ENCODE measurements at places on chromosomes 5 and 9.
A peak's percentile ranks its signal among the peaks of the same experiment; 100 is the strongest.

DNA sequence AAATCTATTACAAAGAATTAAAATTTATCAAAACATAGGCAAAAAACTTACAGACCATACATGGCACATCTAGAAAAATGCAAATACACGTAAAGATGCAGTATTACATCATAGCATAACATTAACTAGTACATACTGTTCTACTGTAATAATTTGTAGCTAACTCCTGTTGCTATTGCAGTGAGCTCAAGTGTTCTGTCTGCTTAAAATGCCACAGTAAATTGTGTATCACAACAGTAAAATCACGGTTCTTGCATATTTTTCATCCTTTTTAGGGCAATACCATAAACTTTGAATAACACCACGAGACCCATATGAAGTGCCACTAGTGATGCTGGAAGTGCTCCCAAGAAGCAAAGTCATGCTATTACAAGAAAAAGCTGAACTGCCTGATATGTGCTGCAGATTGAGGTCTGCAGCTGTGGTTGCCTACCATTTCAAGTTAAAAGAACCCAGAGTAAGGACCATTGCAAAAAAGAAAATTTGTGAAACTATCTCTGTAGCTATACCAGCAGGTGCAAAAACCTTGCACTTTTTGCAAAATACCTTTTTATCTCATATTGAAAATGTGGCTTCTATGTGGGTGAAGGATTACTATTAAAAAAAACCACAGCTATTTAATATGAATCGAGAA, 14.2 kb downstream of the HOMER1 start:
- H3K27ac ChIP-seq: no peak overlapping the region
- peaks cover 6% of the 10 kb centered on the region for H3K4me1 ChIP-seq
- H3K4me3 ChIP-seq: no peak overlapping the region
- no peaks in the 10 kb centered on the region for H3K27me3 ChIP-seq
- DNase-seq: no peak

DNA sequence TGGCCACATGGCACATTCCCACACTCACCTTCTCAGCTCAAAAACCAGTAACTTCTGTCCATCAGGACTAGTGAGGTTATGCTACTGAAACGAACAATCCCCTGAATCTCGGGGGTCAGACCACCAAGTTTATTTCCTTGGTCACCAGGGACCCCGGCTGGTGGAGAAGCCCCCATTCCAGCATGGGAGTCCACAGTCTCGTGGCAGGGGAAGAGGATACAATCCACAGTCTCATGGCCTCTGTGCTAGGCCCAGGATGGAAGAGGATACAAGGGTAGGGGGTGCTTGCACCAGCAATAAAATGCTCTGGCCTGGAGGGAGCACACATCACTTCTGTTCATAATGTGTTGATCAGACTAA, 7.4 kb upstream of the CARD19 start:
- H3K27me3 ChIP-seq: no peaks in the 10 kb centered on the region
- peaks cover 10% of the 10 kb centered on the region for H3K4me1 ChIP-seq
- peak; percentile 2 for DNase-seq
- H3K4me3 ChIP-seq: no peak overlapping the region
- no peaks in the 10 kb centered on the region for H3K36me3 ChIP-seq

DNA sequence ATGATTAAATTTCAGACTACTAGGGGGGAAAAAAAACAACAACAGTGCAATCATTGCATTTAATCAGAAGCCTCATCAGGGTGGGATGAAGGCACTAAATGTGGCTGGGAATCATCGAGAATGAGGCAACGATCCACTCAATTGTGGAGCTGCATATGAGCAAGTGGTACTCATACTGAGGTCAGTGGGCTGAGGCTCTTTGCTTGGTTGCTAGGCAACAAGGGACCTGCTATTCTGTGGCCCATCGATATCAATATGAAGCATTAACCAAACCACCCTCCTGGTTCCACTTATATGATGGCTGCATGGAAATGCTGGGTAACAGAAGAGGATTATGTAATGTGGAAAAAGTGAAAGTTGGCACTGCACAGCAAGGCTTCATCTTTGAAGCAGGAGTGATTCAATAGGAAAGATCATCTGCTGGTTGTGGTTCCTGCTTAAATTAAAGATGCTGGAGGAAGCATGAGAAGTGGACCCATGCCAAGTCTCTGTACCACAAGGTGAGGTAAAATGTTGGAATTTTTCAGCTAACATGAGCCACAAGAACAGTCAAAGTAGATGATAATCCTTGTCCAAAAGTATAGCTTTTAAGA, 159.8 kb upstream of the HMHB1 start:
- H3K27me3 ChIP-seq: no peaks in the 10 kb centered on the region
- H3K4me3 ChIP-seq: no peak overlapping the region
- H3K36me3 ChIP-seq: no peaks in the 10 kb centered on the region
- DNase-seq: no peak

- H3K4me3 ChIP-seq: no peak overlapping the region
- H3K4me1 ChIP-seq: no peaks in the 10 kb centered on the region
- H3K27ac ChIP-seq: no peak overlapping the region
- DNase-seq: no peak
Observed at GRCh38 chr9:91777292-91777830, 172.7 kb downstream of the ROR2 start.

GRCh38 chr5:114387433-114387832, 25.6 kb downstream of the KCNN2 start:
- DNase-seq: no peak
- H3K4me1 ChIP-seq: no peaks in the 10 kb centered on the region
- H3K27me3 ChIP-seq: no peaks in the 10 kb centered on the region
- no peak overlapping the region for H3K27ac ChIP-seq
- no peaks in the 10 kb centered on the region for H3K36me3 ChIP-seq

GRCh38 chr9:98897745-98898144, 46.0 kb upstream of the COL15A1 start:
- no peak overlapping the region for H3K27ac ChIP-seq
- DNase-seq: no peak
- H3K4me3 ChIP-seq: no peak overlapping the region
- no peaks in the 10 kb centered on the region for H3K27me3 ChIP-seq

GRCh38 chr9:135960411-135961276, 529 bp downstream of the UBAC1 start:
- DNase-seq: peak; percentile 28
- H3K27ac ChIP-seq: peak overlapping the region; percentile 56
- no peaks in the 10 kb centered on the region for H3K27me3 ChIP-seq
- peak overlapping the region; percentile 84 for H3K4me3 ChIP-seq
- peaks cover 11% of the 10 kb centered on the region for H3K4me1 ChIP-seq

DNA sequence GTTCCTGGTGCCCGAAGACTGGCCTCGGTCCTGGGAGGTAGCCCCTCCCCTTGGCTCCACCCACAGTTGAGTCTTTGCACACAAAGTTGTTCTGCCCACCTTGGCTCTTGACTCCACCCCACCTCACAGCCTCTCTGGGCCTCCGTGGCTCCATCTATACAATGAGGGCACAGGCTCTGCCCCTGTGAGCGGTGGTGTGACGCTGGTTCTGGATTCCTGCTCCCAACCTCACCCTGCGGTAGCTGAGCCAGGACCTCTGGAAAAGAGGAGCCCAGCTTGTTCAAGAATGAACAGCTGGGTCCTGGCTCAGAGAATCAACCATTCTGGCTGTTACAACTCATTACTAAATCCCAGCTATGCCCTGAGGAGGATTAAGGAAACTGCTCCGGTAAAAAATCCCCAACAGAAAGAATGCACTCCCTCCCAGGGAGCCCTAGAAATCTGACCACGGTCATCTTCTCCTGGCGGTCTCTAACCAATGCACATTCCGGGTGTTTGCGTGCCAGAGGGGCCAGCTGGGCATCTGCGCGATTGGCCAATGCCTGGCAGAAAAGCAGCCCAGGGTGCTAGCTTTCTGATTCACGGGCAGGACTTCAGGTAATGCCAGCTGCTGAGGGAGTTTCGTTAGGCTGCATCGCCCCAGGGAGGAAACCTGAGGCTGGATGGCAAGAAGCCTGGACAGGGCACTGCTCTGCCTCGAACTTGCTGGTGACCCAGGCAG, 9.9 kb upstream of the GRHPR start:
- no peak overlapping the region for H3K27ac ChIP-seq
- H3K27me3 ChIP-seq: no peaks in the 10 kb centered on the region
- peaks cover 5% of the 10 kb centered on the region for H3K4me1 ChIP-seq
- no peak for DNase-seq
- no peaks in the 10 kb centered on the region for H3K36me3 ChIP-seq

- no peaks in the 10 kb centered on the region for H3K36me3 ChIP-seq
- H3K27ac ChIP-seq: no peak overlapping the region
- no peak overlapping the region for H3K4me3 ChIP-seq
- DNase-seq: no peak
Observed at GRCh38 chr9:69097923-69098593, 62.5 kb downstream of the FXN start.

GRCh38 chr9:134303601-134304000, 22.7 kb upstream of the RXRA start:
- no peak overlapping the region for H3K4me3 ChIP-seq
- H3K27me3 ChIP-seq: no peaks in the 10 kb centered on the region
- H3K27ac ChIP-seq: no peak overlapping the region
- no peaks in the 10 kb centered on the region for H3K36me3 ChIP-seq
- DNase-seq: no peak

GRCh38 chr5:132293992-132294727, at the start of gene SLC22A4:
TSS of gene SLC22A4 (plus strand) at chr5:132294394. CDS start at chr5:132294617, 223 bp downstream.
- DNase-seq: peak; percentile 91
- peak within 1 kb of the TSS; percentile 92 for H3K27ac ChIP-seq
- H3K4me3 ChIP-seq: peak within 1 kb of the TSS; percentile 71
- no peaks in the 10 kb centered on the region for H3K36me3 ChIP-seq

DNA sequence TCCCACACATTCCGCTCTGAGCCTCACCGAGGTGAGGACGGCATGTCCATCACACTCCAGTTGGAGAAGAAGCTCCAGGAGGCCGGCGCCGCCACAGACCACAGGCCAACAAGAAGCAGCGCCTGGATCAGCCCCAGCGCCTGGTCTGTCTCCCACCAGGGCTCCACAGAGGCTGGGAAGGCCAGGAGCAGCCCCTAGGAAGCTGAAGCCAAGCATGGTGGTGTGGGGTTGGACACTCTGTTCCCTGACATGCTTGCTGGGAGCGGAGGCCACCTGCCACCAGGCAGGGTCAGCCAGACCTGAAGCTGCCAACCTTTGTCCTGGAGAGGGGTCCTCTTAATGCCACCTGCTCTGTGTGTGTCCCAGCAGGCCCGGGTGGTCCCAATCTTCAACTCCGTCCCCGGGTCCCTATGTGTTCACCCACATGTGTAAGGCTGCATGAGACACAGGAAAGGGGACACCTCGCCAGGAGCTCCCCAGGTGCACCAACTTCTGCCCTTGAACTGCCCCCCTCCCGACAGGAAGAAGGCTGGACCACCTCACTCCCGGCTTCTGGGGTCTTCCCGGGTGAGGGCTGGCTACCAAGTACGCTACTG, 140.1 kb upstream of the PPP1R26 start:
- H3K36me3 ChIP-seq: no peaks in the 10 kb centered on the region
- no peak for DNase-seq
- no peaks in the 10 kb centered on the region for H3K27me3 ChIP-seq
- H3K4me3 ChIP-seq: no peak overlapping the region
- H3K4me1 ChIP-seq: no peaks in the 10 kb centered on the region

DNA sequence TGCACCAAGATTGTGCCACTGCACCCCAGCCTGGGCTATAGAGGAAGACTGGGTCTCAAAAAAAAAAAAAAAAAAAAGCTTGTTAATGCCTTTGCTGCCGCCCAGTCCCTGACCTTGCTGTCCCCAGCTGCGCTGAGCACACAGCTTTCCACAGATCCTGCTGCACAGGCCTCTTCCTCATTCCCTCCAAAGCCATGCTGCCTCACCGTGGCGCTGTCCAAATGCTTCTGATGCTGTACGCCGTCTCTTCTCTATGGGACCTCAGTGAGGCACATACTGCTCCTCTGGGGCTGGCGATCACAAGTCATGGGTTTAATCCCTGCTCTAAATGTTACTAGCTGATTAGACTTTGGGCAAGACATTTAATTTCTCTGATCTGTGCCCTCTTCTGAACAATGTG, 234.1 kb downstream of the FBXL7 start:
- H3K4me3 ChIP-seq: no peak overlapping the region
- H3K4me1 ChIP-seq: no peaks in the 10 kb centered on the region
- no peaks in the 10 kb centered on the region for H3K36me3 ChIP-seq
- H3K27ac ChIP-seq: no peak overlapping the region

GRCh38 chr5:135934939-135935338, 19.8 kb downstream of the LECT2 start:
- no peaks in the 10 kb centered on the region for H3K4me1 ChIP-seq
- DNase-seq: no peak
- no peak overlapping the region for H3K27ac ChIP-seq

GRCh38 chr5:168987543-168988300, 313.2 kb downstream of the SLIT3 start:
- DNase-seq: peak; percentile 89
- no peak overlapping the region for H3K27ac ChIP-seq
- H3K27me3 ChIP-seq: no peaks in the 10 kb centered on the region
- no peaks in the 10 kb centered on the region for H3K4me1 ChIP-seq

- H3K4me1 ChIP-seq: peaks cover 4% of the 10 kb centered on the region
- no peaks in the 10 kb centered on the region for H3K36me3 ChIP-seq
- H3K27me3 ChIP-seq: no peaks in the 10 kb centered on the region
- no peak overlapping the region for H3K4me3 ChIP-seq
Observed at GRCh38 chr9:2720179-2720654, 2.9 kb downstream of the KCNV2 start.

- H3K36me3 ChIP-seq: peaks cover 3% of the 10 kb centered on the region
- H3K27ac ChIP-seq: no peak overlapping the region
- H3K4me3 ChIP-seq: no peak overlapping the region
- DNase-seq: no peak
- H3K27me3 ChIP-seq: no peaks in the 10 kb centered on the region
Observed at GRCh38 chr9:104835161-104835560, 71.2 kb downstream of the NIPSNAP3B start.

DNA sequence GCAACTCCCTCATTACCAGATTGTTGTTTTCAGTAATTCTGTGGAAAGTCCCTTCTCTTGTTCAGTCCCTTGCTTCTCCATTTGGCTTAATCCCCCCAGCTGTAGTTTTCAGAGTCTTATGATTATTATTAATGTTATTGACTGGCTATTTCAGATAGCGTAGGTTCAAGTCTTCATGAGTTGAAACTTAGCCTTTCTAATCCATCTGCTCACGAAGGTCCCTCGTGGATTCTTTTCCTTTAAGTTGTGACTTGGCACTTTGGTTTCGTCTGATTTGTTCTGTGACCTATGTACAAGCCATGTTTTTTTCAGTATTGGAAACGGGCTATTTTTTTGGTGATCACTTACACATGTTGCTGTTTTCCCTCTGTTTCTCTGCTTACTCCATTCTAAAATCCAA, 260.3 kb downstream of the TMEM167A start:
- H3K36me3 ChIP-seq: no peaks in the 10 kb centered on the region
- H3K27ac ChIP-seq: no peak overlapping the region
- DNase-seq: no peak
- no peak overlapping the region for H3K4me3 ChIP-seq
- no peaks in the 10 kb centered on the region for H3K27me3 ChIP-seq

GRCh38 chr5:55418994-55419968, 111.5 kb downstream of the MTREX start:
- H3K27ac ChIP-seq: no peak overlapping the region
- H3K36me3 ChIP-seq: no peaks in the 10 kb centered on the region
- peaks cover 25% of the 10 kb centered on the region for H3K4me1 ChIP-seq
- no peak for DNase-seq
- no peak overlapping the region for H3K4me3 ChIP-seq

DNA sequence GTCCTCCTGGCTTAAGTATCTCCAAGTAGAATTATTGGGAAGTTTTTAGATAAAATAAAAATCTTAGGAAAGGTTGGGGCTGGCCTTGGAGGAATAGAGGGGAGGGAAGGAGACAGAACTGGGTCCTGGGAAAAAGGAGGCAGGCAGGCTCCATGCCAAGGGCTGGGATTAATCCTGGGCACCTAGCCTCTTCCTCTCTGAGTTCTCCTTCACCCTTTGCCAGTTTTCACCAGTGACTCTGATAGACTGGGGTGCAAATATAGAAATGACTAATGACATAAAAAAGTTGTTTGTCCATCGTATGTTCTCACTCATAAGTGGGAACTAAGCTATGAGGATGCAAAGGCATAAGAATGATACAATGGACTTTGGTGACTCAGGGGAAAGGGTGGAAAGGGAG, 81.9 kb downstream of the RMI1 start:
- no peak overlapping the region for H3K27ac ChIP-seq
- H3K4me3 ChIP-seq: no peak overlapping the region
- no peak for DNase-seq
